ENCODE measurements at places on chromosomes 1 and 21.

GRCh38 chr1:65524931-65525265, 104.4 kb downstream of the LEPR start:
- DNase-seq = no peak

DNA sequence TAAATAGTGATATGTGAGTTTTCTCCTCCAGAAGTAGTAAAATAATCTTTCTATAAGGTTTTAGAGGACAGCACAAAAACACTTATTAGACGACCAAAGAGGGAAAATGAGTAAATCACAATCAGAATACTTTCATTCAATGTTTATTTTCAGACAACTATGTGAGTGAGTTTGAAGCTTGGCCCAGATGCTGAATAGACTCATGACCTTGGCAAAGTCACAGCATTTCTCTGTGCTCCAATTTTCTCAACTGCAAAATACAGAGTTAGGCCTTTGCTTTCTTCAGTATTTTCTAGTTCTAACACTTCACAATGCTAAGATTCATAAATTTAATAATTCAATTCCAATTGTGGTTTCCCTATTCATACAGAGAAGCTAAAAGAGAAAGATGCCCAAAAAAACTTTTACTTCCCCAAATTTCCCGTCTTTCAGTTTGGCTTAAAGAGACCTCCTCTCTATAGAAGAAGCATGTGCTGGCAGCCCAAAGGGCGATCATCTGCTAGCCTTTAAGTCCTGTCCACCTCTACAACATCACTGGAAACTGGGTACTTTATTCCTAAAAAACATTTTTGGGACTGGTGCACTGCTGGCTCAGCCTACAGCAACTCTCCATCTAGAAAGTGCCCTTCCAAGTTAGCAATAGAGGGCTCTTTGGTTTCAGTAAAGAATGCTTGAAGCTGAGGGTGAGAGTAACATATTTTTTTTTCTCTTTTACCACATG, 116.8 kb upstream of the GORAB start:
- DNase-seq = no peak

GRCh38 chr1:234730770-234731568, 121.0 kb upstream of the IRF2BP2 start:
- no peak for DNase-seq

DNA sequence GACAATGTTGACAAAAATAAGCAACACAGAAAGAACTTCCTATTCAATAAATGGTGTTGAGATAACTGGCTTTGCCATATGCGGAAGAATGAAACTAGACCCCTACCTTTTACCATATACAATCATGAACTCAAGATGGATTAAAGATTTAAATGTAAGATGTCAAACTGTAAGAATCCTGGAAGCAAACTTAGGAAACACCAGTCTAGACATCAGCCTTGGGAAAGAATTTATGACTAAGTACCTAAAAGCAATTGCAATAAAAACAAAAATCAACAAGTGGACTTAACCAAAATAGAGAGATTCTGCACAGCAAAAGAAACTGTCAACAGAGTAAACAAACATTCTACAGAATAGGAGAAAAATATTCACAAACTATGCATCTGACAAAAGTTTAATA, 16.1 kb upstream of the CLDN8 start:
- DNase-seq = no peak

GRCh38 chr1:32538887-32539583, at the start of gene ZBTB8A:
Gene ZBTB8A, plus strand, starts transcription at chr1:32539427. Its CDS starts 53,505 bp downstream, at chr1:32592932.
- peak; percentile 87 for DNase-seq

DNA sequence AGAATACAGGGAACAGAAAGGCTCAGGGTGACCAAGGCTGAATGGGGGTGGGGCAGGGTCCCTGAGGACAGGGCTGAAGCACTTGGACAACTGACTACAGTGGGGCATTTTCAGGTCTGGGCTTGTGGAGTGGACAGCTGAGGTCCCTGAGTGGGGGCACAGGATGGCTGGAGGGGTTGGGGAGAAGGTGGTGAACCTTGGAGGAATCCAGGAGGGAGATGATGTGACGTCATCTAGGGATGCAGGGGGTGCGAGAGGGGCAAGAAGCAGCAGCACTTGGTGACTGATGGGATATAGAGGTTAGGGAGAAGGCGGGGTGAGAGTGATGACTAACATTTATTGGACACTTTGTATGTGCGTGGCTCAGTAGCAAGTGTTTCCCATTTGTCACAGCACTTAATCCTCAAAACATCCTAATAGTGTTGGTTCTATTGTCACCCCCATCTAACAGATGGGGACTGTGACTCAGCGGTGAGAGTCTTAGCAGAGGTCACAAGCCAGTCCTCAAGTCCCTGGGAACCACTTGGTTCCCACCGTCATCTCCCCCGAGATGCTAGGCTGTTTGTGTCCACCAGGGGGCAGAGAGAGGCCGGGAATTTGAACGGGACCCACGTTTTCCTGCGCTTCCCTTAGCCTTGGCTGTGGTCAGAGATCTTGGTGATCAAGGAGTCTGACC, 27.9 kb upstream of the BMP8B start:
- peak; percentile 69 for DNase-seq

- DNase-seq = peak; percentile 65
These were observed 749 bp downstream of the IBA57 start for GRCh38 chr1:228166170-228166936.

DNA sequence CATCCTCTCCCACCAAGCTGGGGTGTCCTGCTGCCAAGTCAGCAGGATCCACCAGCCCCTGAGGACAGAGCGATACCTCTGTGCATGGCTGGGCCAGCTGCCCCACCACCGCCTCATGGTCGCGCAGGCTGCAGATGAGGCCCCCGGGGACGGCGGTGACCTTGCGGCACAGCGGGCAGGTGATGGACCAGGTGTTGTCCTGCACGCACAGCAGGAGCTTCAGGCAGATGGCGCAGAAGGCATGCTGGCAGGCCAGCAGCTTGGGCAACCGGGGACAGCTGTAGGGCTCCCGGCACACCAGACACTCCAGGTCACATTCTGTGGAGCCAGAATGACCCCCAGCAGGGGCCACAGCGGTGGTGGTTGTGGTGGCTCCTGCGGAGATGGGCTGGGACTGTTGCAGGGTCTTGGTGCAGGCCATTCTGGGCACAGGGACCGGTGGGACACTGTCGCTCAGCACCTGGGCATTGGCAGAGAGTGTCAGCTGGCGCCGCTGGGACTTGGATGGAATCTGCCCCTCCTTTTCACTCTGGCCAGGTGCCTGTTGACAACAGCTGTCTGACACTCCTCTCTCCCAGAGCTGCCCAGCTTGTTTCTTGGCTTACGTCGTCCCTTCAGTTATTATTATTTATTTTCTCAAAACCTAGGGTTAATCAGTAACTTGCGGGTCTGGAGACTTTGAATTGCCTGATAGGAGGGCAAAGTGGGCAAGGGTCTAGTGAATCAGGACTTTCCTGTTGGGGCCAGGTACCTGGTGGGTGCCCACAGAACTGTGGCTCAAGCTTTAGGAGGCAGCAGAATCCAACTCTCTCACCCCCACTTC, at the start of gene RNF186:
Gene RNF186, minus strand, starts transcription at position 603 of the 823 bp plus-strand sequence. Its CDS starts 182 bp downstream, at position 421.
- DNase-seq = peak; percentile 13

DNA sequence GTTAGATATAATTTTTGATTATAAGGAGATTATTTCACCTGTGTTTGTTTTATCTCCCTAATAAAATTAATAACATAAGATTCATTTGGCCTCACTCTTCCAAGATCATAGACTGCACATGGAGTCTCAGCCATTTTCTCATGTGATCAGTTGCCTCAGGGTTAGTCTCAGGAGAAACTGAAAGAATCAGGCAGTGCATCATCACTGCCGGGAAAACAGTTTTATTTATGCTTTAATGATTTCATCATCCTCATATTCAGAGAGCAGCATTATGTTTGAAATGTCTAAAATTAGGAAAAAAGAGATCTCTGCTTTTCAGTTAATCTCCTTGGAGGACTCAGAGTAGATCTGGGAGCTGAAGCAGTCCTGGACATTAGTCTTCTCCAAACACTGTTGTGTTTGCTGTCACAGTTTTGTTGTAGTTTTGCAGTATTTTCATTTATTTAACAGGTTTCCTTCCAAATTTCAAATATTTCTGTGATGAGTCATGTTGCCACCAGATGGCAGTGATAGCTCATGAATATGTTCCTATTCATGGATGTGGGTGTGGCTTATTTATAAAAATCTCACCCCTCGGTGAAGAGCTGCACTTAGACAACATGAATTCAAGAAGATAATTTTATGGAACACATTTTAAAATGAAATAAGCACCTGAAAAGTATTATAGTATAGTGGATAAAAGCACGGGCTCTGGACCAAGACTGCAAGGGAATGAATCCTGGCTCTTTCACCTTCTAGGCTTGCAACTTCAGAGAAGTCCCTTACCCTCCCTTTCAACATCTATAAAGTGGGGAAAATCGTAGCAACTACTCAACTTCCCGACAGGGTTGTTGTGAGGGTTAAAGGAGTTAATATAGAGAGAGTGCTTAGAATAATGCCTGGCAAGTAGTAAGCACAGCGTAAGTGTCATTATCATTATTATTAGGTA, 31.2 kb downstream of the CHD1L start:
- peak; percentile 58 for DNase-seq

DNA sequence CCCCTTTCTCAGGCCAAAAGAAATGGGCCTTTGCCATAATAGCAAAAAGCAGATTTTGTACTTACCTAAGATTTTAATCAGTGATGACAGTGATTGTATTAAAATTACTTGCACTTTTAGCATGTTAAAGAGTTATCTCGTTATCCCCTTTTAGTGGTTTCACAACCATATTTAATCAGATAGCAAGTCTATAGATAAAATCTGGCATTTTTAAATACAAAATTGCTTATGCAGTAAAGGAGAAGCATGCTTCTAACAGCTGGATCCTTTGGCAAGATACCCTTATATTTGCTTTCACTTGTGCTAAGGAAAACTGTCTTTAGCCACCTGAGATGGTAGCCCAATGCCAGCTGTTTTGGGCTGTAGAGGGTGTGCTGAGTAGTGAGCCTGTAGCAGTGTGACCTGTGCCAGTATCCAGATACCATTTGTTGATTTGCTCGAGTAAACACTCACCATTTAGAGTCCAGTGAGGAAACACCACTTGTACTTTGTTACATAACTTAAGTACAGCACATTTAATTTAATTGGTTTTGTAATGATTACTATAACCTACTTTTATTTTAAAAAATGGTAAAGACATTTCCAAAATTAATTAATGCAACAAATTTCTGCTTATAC, 314.4 kb upstream of the ZP4 start:
- no peak for DNase-seq

- DNase-seq = peak; percentile 58
These were observed 98.4 kb downstream of the MAGI3 start for GRCh38 chr1:113488576-113489177.

- DNase-seq = no peak
These were observed 32.4 kb downstream of the CDK18 start for GRCh38 chr1:205536759-205537361.

DNA sequence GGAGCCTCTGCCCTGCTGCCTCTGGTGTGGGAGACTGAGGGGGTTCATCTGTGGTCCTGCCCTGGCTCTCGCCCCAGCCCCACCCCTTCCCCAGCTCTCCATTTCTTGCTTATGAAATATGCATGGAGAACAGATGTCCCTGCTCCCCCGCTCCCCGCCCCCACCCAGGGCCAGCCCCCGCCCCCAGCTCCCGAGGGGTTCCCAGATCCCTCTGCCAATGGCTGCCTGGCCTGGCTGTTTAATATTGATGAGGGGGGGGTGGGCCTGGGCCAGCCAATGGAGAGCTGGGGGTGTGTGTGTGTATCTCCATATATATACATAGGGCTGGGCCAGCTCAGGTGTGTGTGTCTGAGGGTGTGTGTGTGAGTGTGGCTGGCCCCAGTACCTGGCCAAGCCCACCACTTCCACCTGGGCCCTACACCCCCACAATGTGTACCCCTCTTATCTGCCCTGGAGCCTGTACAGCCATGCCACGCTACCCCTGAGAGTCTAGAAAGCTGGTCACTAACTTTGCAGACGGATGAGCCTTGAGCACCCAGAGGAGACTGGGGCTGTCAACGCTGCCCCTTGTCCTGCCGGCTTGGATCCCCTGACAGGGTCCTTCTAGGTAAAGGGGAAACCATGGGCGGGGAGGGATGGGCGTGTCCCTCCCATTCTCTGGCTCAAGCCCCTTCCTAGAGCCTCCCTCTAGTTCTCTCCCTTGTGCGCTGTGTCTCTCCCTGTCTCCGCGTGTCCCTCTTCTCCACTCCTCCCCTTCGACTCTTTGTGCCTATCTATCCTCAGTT, at the start of gene NHLH1:
Gene NHLH1, plus strand, starts transcription at position 341 of the 785 bp plus-strand sequence. CDS start 3,661 bp downstream, outside the sequence.
- no peak for DNase-seq

- no peak for DNase-seq
These were observed 633 bp downstream of the DMRTA2 start for GRCh38 chr1:50422675-50422945.

DNA sequence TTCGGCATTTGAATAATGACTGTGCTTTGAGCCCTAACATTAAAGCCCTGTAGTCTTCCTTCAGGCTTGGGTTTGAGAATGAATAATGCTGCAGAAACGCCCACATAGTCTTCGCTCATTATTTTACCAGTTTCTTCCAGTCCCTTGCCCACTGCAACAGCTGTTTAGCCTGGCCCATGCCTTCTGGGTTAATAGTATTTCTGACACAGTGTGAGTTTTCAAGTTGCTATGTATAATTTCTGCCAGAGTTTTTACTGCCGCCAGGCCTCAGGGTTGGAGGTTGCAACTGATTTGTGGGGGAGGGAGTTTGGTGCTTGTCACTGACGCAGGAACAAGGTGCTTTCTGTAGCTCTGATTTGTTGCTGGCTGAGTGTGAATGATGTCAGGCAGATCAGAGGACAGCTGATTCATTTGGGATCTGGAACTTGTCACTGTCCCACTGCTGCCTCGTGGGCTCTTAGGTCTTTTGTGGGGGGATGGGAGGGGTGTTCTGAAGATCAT, 109.8 kb downstream of the MAST2 start:
- no peak for DNase-seq

DNA sequence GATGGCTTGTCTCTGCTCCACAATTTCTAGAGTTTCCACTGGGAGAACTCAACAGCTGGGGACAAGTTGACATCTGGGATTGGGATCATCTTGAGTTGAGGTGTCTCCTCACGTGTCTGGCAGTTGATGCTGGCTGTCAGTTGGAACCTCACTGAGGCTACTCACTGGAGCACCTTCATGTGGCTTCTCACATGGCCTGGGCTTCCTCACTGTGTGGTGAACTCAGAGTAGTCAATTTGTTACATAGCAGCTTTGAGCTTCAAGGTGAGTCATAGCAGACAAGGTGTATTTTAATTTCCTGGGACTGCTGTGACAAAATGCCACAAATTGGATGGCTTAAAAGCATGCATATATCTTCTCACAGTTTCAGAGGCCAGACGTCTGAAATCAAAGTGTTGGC, 44.0 kb downstream of the NTNG1 start:
- DNase-seq = no peak

GRCh38 chr1:154418062-154418921, 13.1 kb downstream of the IL6R start:
- DNase-seq = peak; percentile 16

- peak; percentile 20 for DNase-seq
These were observed 34.9 kb downstream of the VANGL1 start for GRCh38 chr1:115676498-115677181.

GRCh38 chr1:240803151-240803550, 191.2 kb upstream of the GREM2 start:
- no peak for DNase-seq

- peak; percentile 42 for DNase-seq
These were observed 862 bp upstream of the SGIP1 start for GRCh38 chr1:66532798-66533783.

GRCh38 chr1:109639841-109640184, 16.1 kb upstream of the GSTM4 start:
- no peak for DNase-seq
